OCI-LY7 (cell line): ENCODE measurements at places on chromosomes 7 and 10.

- no peak for DNase-seq
These were observed 27.0 kb downstream of the CALML3 start for GRCh38 chr10:5551531-5552375.

DNA sequence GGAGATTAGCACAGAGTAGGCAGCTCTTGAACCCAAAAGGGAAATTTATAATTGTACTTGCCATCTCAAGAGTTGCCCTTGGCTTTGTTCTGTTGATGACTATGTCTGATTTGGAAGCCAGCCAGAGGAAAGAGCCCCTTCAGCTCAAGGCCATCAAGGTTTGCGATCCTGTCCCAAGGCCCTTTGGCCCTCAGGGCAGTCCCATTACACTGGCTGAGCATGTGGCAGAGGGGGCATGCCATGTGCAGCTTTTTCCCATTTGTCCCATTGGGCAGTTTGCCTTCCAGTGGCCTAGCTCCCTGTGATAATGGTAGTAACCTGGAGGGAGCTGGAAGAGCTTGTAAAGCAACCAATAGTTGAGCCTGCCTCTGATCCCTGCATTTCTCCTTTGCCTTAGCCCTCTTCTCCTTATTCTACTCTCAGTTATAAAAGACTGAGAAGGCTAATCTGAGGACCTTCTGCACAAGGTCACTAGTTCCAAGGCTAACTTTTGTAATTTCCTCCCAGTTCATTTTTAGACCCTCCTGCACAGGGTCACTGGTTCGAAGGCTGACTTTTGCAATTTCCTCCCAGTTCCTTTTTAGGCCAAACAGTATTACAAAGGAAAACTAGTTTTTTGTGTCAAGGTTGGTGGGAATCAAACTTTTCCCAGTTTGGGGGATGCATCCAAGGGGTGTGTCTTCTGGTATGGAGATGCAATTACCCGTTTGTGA, 31.0 kb upstream of the ARHGAP12 start:
- no peak for DNase-seq

DNA sequence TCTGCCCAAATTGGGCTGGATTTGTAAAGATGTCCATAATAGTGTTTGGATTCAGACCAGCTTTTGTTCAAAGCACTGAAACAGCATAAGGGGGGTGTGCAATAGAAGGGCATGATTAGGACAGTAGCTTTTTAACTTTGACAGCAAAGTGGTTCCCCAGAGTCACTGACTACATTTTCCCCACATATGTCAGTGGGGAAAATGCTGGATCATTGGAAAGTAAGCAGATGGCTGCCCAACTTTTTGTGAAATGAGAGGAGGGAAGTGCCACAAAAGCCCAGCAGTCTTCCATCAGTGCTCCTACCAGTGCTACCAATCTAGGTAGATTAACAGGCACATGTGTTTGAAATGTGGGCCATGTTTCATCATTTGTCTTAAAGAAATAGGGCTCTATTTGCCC, 162.8 kb downstream of the FZD1 start:
- no peak for DNase-seq

DNA sequence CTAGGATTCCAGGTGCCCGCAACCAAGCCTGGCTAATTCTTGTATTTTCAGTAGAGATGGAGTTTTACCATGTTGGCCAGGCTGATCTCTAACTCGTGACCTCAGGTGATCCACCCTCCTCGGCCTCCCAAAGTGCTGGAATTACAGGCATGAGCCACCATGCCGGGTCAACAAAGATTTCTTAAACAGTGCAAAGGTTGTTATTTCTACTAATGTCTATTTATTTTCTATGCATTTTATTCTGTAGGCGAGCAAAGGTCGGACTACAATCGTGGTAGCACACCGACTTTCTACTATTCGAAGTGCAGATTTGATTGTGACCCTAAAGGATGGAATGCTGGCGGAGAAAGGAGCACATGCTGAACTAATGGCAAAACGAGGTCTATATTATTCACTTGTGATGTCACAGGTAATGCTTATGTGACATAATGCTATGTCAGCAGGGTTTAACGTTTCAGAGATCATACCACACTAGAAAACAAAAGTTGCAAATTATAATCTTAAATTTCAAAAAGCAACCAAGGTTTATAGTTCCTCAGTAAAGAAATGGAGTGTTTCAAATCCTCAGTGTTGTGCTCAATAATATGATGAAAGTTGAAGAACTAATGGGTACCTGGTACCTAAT, 65.9 kb downstream of the ABCB5 start:
- no peak for DNase-seq

DNA sequence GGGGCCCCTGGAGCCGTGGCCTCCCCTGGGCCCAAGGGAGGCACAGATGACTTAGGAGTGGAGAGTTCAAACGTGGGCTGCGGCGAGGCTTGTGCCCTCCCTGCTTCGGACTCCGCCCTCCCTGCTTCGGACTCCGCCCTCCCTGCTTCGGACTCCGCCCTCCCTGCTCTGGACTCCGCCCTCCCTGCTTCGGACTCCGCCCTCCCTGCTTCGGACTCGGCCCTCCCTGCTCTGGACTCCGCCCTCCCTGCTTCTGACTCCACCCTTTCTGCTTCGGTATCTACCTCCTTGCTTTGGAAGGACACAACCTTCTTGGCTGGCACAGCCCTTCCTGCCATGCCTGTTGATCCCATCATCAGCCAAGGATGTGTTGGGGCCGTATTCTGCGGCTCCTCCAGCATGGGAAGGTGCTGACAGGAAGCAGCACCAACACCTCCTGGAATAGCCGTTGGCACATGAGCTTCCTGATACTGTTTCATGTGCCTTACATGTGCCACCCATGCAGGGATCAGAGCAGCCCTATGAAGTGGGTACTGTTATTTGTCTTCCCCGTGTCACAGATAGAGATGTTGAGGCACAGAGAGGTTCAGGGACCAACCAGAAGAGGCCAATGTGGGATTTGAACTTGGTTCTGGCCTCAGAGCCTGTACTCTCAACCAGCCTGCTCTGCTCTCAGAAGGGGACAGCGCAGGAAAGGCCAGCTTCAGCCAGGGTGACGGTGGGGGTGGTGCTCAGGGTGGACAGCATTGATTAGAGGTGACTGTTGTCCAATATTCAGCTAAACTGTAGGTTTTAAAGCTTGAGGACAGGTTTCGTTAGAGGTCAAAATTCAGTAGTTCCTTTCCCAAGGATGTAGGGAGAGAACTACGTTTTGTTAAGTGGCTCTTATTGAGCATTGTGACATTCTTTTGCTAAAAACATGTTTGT, 114.5 kb downstream of the NKX6-2 start:
- DNase-seq: no peak

GRCh38 chr10:61897671-61898434, 3.6 kb upstream of the ARID5B start:
- DNase-seq: peak; percentile 73

GRCh38 chr10:3128379-3129130, 44.0 kb downstream of the PITRM1 start:
- no peak for DNase-seq

GRCh38 chr7:139078399-139078798, 31.1 kb downstream of the ZC3HAV1 start:
- DNase-seq: no peak

- DNase-seq: peak; percentile 80
These were observed 45.4 kb upstream of the MBL2 start for GRCh38 chr10:52818019-52818418.

DNA sequence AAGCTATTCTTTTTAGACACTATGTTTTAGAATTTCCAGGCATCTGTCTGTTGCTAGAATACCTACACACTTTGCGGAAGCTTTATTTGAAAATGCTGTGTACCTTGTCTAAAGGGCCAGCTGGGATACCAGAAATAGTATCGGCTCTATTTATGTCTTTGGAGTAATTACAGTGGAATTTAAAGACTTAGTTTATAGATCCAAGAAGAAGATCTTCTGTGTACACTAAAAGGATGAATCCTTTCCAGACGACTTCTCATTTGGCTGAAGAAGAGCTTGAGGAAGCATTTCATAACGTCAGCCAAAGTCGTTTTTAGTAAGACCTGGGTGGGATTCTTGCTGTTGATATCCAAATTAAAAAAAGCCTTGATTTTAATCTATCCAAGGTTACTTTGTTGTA, 365.9 kb downstream of the INHBA start:
- no peak for DNase-seq

DNA sequence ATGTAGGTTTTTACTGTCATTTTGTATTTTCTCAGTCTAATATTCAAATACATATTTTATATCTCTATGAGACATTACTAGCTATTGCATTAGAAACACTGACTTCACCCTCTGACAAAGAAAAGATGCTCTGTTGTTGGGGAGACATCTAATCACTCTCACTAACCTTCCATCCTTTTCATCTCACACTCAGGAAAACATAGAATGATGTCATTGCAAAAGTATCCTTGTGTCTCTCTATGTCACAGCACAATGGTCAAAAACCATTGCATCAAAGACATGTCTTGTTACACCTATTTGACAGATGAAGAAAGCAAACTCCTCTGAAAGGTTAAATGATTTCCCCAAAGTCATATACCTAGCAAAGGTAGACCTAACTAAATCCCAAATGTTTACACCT, 231.3 kb upstream of the PTN start:
- no peak for DNase-seq

DNA sequence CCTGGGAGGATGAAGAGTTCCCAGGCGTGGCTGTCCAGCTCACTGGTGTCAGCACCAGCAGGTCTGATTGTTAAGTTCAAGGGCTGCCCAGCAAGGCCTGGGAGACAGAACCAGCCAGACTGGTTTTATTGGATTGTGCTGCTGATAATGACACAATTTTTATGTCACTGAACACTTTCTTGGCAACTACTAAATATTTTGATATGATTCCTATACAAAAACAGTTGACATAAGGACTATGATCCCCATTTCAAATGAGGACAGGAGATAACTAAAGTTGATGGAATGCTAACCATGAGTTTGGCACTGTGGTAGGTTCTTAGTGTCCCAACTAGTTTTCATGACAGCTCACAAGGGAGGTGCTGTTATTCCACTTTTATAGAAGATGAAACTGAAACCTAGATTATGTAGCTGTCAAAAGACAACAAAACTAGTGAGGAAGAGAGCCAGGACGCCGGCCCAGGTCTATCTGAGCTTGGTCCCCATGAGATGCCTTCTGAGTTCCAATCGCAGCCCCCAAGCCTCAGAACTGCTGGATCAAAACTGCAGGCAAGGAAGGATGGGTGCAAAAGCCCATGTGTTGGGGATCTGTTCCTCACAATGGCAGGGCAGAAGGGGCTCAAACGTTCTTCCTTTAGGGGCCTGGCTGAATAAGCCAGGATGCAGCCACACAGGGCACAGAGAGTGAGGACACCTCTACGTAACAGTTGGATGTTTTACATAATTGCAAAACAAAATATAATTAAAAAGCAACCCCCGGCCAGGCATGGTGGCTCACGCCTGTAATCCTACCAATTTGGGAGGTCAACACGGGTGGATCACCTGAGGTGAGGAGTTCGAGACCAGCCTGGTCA, 52.8 kb downstream of the COBL start:
- DNase-seq: no peak

GRCh38 chr7:78609281-78609680, 810.7 kb downstream of the PHTF2 start:
- no peak for DNase-seq

GRCh38 chr7:134710511-134710853, 63.8 kb downstream of the BPGM start:
- no peak for DNase-seq

DNA sequence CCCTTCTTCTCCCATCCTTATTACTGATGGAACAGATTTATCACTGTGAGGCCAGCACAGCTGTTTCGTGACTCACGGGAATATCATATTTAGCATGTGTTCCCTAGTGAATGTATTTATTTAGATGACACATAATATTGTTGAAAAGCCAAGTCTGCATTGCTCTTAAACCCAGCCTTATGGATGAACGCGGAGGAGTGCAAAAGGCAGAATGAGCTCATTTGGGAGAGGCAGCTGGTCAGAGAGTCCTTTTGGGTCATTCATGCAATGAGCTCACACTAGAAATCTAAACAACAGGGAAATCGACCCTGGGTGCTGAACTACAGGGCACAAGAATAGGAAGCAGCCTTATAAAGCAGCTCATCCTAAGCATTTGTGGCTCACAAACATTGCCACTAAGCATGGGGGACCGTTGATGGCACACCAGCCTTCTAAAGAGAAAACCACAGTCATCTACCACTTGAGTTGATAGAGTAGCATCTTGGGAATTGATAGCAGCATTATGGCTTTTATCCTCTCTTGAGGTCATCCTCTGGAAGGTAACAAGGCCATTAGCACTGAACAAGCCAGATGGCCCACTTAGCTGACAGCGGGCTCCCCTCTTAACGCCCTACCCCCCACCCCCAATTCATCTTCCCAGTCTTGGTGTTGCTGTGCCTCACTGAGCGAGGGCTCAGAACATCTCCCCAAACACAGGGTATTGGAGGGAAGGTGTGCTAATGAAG, 32.9 kb upstream of the SDK1 start:
- DNase-seq: no peak

DNA sequence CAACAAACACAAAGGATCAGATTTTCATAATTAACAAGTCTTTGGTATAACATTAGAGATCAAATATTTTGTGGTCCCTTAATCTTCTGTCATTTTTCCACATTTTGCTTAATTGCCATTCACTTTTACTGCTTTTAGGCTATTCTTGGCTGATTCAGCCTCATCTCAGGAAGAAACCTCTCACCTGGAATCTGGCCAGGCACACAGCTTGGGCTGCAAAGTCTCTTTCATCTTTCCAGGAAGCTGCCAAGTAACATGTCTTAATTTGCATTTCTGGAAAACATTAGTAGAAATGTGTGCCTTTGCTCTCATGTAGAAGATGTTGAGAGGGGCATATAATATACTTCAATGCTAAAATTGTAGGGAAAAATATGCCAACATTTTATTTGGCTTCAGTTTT, 174.2 kb upstream of the STEAP4 start:
- no peak for DNase-seq

DNA sequence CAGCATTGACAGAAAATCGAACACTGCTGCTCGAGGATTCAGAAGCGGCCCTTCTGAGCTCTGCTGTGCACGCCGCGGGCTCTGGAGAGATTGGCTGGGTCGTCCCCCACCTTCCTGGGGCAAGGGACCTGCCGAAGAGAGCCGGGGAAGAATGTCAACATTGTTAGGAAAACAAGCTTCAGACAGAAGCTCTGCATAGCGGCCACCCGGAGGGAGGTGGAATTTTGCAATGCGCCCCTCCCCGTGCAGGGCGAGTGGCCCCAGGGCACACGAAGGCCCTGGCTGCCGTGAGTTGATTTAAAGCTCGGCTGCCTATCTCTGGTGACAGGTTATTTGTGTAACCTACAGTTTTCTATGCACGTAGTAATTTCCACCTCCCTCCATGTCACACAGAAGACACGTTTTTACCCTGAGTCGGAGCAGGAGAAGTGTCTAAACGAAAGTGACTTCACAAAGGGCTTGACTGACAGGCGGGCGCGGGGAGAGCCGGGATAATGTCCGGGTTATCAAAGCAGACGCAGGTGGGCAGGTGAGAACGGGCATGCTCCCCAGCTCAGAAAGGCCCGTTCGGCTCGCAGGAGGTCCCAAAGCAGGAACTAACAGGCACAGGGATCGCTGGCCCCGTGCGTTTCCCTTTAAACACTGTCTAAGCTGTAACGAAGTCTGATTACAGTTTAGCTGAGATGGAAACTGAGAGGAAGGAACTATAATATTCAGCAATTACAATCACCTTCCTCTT, 84.6 kb downstream of the PDGFA start:
- no peak for DNase-seq

DNA sequence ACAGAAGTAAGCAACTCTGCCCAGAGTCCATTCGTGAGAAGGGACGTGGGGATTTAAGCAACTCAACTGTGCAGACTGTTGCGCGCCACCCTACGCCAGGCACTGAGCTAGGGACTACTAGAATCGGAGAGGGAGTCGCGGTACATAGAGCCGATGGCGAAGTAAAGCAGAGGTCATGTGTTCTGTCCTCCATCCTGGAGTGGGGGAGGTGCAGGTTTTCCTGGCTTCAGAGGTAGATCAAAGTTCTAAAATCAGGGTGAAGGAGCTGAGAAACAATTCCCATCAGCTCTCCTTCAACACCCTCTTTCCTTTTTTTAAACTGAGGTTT, 23.2 kb downstream of the SLC35G1 start:
- DNase-seq: no peak
